CD4-positive, alpha-beta T cell treated with Interleukin-4 for 4 hours (primary cell): ENCODE measurements at places on chromosomes 7 and 10.

DNA sequence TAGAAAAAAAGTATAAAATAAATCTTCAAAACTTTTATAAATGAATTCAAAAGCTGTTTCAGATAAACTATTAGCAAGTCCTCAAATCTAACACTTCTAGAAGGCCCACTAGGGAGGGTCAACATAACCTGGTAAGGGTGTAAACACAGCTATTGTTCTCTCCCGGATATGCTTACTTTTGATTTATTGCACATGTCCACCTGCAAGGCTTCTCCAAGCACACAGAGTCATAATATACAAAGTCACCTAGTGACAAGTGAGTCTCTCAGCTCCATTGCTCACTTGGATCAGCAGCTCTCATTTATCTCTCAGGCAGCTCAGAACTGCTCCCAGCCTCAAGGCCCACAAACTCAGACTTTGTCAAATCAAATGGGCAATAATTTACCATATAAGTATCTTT, 44.0 kb upstream of the COL1A2 start:
- DNase-seq: no peak

GRCh38 chr7:102072003-102072402, 214.7 kb upstream of the SH2B2 start:
- DNase-seq: no peak

- no peak for DNase-seq
Measured at GRCh38 chr7:45917064-45917463, 4.0 kb downstream of the IGFBP3 start.

DNA sequence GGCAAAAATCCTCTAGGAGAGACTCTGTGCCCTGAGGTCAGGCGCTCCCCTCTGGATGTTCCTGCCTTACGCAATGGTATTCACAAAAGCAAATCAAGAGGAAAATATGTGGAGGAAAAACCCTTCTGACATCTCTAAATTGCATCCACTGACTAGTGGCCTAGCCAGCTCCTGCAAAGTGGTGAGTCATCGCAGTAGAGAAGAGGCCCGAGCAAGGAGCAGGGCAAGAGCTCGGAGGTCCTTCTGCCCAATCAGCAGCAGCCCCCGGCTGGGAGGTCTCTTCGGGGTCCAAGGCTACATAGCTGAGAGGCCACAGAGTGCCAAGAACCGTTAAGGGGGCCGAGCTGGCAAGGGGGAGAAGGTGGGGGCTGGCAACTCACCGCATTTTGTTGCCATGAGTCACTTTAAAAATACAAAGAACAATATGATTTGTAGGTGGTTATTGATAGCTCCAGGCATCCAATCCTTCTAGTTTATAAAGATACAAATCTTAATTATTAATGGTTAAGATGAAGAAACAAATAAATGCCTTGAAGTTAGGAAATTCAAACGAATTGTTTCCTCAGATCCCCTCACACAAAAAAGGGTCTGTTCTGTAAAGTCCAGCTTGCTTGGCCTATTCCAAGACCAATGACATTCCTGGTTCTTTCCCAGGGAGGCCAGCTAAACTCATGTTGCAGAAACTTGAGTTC, 161.6 kb downstream of the PKD1L1 start:
- DNase-seq: no peak

- DNase-seq: no peak
Measured at GRCh38 chr7:157047148-157047547, 36.7 kb upstream of the MNX1 start.

GRCh38 chr10:113825791-113826190, 28.1 kb downstream of the DCLRE1A start:
- DNase-seq: no peak

DNA sequence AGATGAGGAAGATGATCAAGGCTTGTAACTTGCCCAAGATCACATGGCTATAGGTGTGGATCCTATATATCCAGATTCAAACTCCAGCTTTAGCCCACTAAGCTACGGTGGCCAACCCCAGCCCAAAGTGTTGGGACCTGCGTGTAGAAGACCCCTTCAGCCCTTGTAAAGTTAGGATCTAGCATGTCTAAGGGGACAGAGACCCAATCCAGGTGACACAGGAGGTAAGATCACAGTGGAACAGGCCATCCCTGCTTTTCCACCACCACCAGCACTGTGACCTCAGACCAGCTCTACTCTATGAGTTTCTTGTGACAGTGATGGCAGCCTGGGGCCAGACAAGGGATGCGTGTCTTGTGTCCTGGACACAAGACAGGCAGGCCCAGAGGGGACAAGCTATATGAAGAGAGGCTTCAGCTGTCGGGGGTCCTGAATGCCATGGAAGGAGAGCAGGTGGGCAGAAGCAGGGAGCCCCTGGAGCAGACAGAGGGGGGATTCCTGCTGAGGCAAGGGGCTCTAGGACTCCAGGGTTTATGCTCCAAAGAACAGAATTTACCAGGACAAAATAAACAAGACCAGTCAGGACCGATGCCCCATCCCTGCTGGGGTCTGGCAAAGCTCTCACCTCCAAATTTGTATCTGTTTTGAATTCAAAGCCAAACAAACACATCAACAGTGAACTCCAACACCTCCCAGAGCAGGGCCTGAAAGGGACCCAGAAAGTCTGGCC, 10.4 kb downstream of the GPRIN2 start:
- DNase-seq: no peak

DNA sequence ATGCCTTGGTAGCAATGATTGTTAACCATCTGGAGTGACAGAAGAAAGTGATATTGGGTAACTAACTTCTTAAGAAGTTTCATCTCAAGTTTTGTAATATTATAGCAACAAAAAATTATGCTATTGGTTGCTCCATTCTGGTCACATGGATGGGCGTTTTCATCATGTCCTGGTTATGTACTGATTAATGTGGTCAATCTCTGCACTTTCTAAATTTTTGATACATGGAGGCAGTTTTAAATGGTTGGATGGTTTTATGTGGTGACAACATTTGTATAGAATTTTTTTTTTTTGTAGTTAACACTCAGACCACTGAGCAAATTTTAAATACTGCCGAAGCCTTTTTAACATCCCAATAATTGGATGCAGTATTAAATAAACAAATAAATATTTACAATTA, 55.2 kb upstream of the CCAR1 start:
- DNase-seq: no peak
